ENCODE measurements at places on chromosomes 7 and 10. TPM values are rescaled to one million over a fixed set of nuclear protein-coding genes. Genes with fewer than 3 reads are reported as not detected.

GRCh38 chr10:44293306-44293778, 91.6 kb downstream of the CXCL12 start:
- H3K27ac ChIP-seq, result no peak overlapping the region
- H3K27me3 ChIP-seq, result peaks cover 19% of the 10 kb centered on the region
- DNase-seq, result no peak
- peaks cover 2% of the 10 kb centered on the region for H3K4me1 ChIP-seq
- no peaks in the 10 kb centered on the region for H3K36me3 ChIP-seq

The PHYHIPL gene
- not detected for total RNA-seq

The HECW1 gene
- not detected for total RNA-seq

The CD36 gene
- not detected for total RNA-seq

The APBB1IP gene
- total RNA-seq, result 29.4 TPM

DNA sequence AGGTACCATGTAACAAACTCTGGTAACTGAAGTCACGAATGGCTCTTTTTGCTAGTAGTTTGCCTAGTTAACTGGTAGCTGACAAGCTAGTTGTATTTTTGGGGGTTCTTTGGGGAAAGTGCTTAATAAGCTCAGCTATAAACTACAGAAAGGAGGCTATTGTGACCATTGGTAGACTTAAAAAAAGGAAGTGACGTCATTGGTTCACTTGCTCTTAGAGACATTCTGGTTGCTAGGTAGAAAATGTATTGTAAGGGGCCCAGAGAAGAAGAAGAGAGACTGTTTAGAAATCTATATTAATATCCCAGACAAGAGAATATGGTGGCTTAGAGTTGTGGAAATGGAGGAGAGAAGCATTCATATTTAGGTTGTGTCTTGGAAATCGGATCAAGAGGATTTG, 103.0 kb downstream of the NXPH1 start:
- H3K27me3 ChIP-seq, result no peaks in the 10 kb centered on the region
- H3K27ac ChIP-seq, result no peak overlapping the region
- H3K4me3 ChIP-seq, result no peak overlapping the region
- H3K4me1 ChIP-seq, result no peaks in the 10 kb centered on the region
- no peaks in the 10 kb centered on the region for H3K36me3 ChIP-seq

DNA sequence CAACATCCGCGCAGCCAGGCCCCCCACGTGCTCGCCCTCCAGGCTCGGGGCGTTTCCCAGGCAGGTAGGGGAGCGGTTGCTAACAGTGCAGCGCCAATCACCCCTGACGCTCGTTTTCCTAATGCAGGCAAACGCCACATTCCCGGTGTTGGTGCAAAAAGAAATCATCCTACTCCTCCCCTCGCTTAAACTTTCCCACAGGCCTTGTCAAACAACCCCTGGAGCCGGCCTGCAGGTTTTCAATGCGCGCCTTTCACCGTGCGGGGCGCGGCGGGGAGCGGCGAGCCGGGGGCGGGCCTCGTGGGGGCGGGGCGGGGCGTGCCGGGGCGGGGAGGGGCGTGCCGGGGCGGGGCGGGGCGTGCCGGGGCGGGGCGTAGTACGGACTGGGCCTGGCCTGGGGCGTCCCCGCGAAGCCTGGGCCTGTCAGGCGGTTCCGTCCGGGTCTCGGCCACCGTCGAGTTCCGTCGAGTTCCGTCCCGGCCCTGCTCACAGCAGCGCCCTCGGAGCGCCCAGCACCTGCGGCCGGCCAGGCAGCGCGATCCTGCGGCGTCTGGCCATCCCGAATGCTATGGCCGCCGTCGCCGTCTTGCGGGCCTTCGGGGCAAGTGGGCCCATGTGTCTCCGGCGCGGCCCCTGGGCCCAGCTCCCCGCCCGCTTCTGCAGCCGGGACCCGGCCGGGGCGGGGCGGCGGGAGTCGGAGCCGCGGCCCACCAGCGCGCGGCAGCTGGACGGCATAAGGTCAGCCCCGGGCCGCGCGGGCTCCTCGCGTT, at the start of gene ECHDC3:
TSS of gene ECHDC3 (plus strand) at position 374 of the 770 bp plus-strand sequence. CDS start at position 569, 195 bp downstream.
- no peaks in the 10 kb centered on the region for H3K36me3 ChIP-seq
- peak; percentile 56 for DNase-seq
- no peak within 1 kb of the TSS for H3K27ac ChIP-seq
- peak within 1 kb of the TSS; percentile 64 for H3K4me3 ChIP-seq

GRCh38 chr7:36925207-36925606, 200.9 kb upstream of the AOAH start:
- DNase-seq, result no peak
- peaks cover 34% of the 10 kb centered on the region for H3K36me3 ChIP-seq
- H3K4me1 ChIP-seq, result peaks cover 2% of the 10 kb centered on the region

DNA sequence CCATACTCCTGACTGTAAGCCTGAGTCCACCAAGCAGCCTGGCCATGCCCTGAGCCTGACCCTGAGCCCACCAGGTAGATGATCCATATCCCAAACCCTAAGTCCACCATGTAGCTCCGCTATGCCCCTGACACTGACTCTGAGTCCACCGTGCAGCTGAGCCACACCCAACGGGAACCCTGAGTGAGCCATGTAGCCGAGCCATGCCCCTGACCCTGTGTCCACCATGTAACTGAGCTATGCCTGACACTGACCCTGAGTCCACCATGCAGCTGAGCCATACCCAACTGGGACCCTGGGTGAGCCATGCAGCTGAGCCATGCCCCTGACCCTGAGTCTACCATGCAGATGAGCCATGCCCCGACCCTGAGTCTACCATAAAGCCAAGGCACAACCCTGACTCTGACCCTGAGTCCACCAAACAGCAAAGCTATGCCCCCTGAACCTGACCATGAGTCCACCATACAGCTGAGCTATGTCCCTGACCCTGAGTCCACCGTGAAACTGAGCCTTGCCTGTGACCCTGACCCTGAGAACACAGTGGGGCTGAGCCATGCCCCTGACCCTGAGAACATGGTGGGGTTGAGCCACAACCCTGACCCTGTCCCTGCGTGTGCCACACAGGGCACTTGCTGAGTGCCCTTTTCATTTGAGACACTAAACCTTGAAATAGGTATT, 299.8 kb downstream of the TNS3 start:
- H3K27ac ChIP-seq, result no peak overlapping the region
- no peaks in the 10 kb centered on the region for H3K4me1 ChIP-seq
- no peak for DNase-seq
- no peaks in the 10 kb centered on the region for H3K36me3 ChIP-seq

- H3K27me3 ChIP-seq, result no peaks in the 10 kb centered on the region
- peak; percentile 17 for DNase-seq
These were observed 56.8 kb downstream of the PARP12 start for GRCh38 chr7:140005754-140006503.

- no peak overlapping the region for H3K27ac ChIP-seq
- H3K36me3 ChIP-seq, result peaks cover 22% of the 10 kb centered on the region
- H3K4me3 ChIP-seq, result no peak overlapping the region
- no peak for DNase-seq
- H3K27me3 ChIP-seq, result no peaks in the 10 kb centered on the region
These were observed 38.5 kb downstream of the ERCC6 start for GRCh38 chr10:49500412-49500811.

The AASS gene
- total RNA-seq, result 2.2 TPM

The C10orf143 gene
- total RNA-seq, result 3.3 TPM

The ZNF722 gene
- not detected for total RNA-seq

DNA sequence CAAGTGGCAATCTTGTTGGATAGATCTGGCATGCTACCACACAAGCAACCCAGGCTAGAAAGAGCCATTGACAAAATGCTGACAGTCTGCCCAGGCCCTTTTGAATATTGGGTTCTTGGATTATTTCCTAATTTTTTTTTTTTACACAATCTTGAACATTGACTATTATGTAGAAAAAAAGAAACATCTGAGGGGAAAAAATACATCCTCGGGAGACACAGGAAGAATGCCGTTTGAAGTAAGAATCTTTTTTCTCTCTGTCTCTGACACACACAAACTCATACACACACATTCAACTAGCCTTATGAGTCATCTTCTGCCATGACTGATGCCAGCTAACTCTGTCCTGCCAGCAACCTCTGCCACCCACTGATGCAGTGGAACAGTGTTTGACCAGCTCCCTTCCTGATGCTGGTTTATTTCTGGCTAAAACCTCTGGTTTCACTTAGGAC, 47.2 kb downstream of the SORBS1 start:
- peak; percentile 8 for DNase-seq
- H3K27ac ChIP-seq, result no peak overlapping the region
- H3K27me3 ChIP-seq, result peaks cover 6% of the 10 kb centered on the region
- no peaks in the 10 kb centered on the region for H3K36me3 ChIP-seq
- no peak overlapping the region for H3K4me3 ChIP-seq
- peaks cover 4% of the 10 kb centered on the region for H3K4me1 ChIP-seq

DNA sequence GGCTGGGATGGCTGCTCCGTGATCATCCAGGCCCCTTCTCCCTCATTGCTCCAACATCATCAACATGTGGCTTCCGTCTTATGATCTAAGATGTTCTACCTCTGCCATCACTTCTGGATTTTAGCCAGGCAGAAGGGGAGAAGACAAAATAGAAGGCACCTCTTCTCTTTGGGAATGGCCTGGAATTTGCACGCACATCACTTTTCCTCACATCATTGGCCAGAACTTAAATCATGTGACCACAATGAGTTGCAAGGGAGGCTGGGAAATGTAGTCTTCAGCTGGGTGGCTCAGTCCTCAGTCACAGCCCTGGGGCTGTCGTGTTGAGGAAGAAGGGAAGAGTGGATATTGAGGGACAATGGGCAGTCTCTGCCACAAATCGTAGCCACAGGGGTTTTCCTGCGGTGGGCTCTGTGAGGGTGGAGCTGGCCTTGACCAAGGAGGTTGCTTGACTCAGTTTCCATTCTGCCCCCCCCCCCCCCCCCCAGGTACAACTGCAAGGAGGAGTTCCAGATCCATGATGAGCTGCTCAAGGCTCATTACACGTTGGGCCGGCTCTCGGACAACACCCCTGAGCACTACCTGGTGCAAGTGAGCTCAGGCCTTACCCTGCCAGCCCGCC, 50.3 kb downstream of the PALD1 start:
- DNase-seq, result no peak
- H3K4me1 ChIP-seq, result no peaks in the 10 kb centered on the region
- no peaks in the 10 kb centered on the region for H3K27me3 ChIP-seq

DNA sequence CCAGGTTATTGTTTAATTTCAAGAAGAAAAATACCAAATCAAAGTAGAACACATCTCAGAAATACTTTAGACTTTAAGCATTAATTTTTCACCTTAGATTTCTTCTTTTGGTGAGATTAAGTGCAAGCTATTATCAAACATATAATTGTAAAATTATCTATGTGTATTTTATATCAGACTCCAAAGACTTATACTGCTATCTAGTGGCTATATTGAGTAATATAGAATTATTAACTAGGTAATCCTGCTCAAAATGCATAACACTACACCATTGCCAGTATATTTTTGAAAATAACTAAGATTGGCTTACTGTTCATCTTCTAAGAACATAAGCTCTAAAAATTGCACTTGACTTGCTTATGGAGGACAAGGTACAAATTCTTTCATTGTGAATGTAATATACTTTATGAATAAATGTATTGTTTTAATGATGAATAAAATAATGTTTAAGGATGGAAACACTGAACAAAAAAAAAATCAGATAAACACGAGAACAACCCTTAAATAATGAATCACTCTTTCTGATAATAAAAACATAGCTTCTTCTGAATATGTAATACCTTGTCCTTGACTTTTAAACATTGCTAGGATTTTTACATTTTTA, 86.7 kb upstream of the GNAI1 start:
- no peaks in the 10 kb centered on the region for H3K36me3 ChIP-seq
- no peak for DNase-seq
- no peak overlapping the region for H3K27ac ChIP-seq
- H3K4me1 ChIP-seq, result no peaks in the 10 kb centered on the region

The DHX32 gene
- total RNA-seq, result 13.4 TPM

DNA sequence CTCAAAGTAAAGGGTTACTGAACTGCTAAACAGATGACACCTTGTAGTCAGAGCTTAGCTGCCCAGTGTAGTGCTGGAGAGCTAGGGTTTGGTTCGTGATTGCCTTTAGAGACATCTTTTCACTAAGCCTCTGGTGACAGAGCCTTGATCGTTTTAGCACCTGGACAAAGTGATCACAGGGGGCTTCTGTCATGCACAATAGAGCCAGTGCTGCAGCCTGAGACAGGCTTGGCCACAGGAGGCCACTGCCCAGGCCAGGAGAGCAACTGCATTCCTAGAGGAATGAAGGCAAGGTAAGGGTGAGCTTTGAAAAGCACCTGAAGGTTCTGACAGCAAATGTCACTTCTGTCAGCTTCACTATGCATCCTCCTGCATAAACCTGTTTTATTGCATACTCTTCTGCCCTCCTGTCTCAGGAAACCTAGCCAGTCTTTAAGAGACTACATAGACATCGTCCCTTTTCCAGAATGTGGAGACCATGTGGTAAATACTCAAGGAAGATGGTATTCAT, 122.9 kb downstream of the NPY start:
- H3K4me3 ChIP-seq, result no peak overlapping the region
- H3K27ac ChIP-seq, result no peak overlapping the region
- H3K27me3 ChIP-seq, result no peaks in the 10 kb centered on the region
- no peaks in the 10 kb centered on the region for H3K36me3 ChIP-seq
- no peak for DNase-seq

The VSTM4 gene
- total RNA-seq, result not detected

The PIK3CG gene
- total RNA-seq, result 3.6 TPM

DNA sequence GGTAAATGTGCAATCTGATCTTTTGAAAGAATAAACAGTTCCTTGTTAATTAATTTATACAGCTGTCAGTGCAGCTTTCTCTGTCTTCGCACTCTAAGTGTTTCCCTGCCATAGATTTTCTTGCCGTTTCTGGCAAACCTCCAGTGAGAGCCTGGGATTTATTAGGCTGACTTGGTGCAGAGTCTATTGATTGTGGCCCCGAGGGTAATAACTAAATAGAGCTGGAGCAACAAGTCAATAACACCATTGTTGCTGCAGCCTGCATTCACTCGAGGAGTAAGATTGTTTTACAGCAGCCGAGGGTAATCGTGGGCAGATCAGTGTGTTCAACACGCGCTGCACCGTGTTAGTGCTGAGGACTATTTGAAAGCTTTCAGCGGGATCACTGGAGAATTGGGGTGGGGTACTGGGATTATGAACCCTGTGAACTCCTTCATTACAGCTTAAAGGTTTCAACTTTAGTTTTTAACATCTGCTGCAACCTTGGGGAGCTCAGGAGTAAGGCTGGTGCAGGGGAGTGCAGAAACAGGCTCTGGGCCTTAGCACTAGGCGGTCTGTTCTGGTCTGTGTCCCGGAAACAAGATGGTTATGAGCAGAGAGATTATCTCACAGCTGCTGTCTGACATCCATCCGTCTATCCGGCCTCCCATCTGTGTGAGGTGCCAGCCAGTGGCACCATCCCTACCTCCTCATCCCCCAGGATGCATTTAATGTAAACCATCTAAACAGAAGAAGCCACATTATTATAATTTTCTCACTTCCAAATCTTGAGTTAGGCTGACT, 174.0 kb upstream of the TCF7L2 start:
- H3K4me1 ChIP-seq, result no peaks in the 10 kb centered on the region
- no peak overlapping the region for H3K27ac ChIP-seq
- DNase-seq, result no peak
- H3K27me3 ChIP-seq, result no peaks in the 10 kb centered on the region
- H3K36me3 ChIP-seq, result peaks cover 4% of the 10 kb centered on the region

DNA sequence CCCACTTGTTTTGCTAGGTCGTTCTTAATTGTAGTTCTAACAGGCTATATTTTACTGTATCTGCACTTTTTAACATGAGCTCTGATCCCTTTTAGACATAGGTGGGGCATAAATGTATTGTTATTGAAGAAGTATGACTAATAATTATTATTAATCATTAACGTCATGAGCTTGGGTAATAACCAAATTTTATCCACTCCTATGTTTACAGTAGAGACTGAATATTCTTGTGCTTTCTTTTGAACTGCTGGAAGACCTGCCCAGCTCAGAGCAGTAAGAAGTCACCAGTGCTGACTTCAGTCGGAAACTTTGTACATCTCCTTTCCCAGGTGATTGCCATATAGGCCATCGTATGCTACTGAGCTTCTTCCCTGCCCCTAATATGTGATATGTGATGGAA, 18.7 kb downstream of the PKD2L1 start:
- H3K36me3 ChIP-seq, result no peaks in the 10 kb centered on the region
- no peak for DNase-seq
- no peak overlapping the region for H3K4me3 ChIP-seq
- no peaks in the 10 kb centered on the region for H3K4me1 ChIP-seq
- peaks cover 21% of the 10 kb centered on the region for H3K27me3 ChIP-seq

Data from activated naive CD4-positive, alpha-beta T cell treated with anti-CD3 and anti-CD28 coated beads for 36 hours (primary cell).